Glutamatergic neuron (in vitro differentiated cells): ENCODE measurements at places on chromosomes 16 and 17. TPM values are rescaled to one million over a fixed set of nuclear protein-coding genes. Genes with fewer than 3 reads are reported as not detected.

Gene PPY
- total RNA-seq: not detected

- no peak overlapping the region for H3K27ac ChIP-seq
- no peaks in the 10 kb centered on the region for H3K36me3 ChIP-seq
- no peak overlapping the region for H3K4me3 ChIP-seq
- peaks cover 4% of the 10 kb centered on the region for H3K27me3 ChIP-seq
These were observed 17.8 kb downstream of the JPH3 start for GRCh38 chr16:87620201-87620495.

GRCh38 chr17:36182176-36183000, 6.0 kb upstream of the TBC1D3B start:
- peak overlapping the region; percentile 86 for H3K4me3 ChIP-seq
- peak; percentile 64 for DNase-seq
- H3K27ac ChIP-seq: peak overlapping the region; percentile 57
- no peaks in the 10 kb centered on the region for H3K36me3 ChIP-seq
- H3K4me1 ChIP-seq: peaks cover 14% of the 10 kb centered on the region

- no peak for DNase-seq
- peaks cover 31% of the 10 kb centered on the region for H3K36me3 ChIP-seq
- no peaks in the 10 kb centered on the region for H3K27me3 ChIP-seq
- no peak overlapping the region for H3K4me3 ChIP-seq
- no peak overlapping the region for H3K27ac ChIP-seq
- no peaks in the 10 kb centered on the region for H3K4me1 ChIP-seq
These were observed 73.4 kb upstream of the BRD7 start for GRCh38 chr16:50442221-50442620.

- no peaks in the 10 kb centered on the region for H3K27me3 ChIP-seq
- H3K4me3 ChIP-seq: no peak overlapping the region
- no peak overlapping the region for H3K27ac ChIP-seq
- peaks cover 9% of the 10 kb centered on the region for H3K4me1 ChIP-seq
These were observed 53.9 kb downstream of the FOXL1 start for GRCh38 chr16:86632206-86632605.

DNA sequence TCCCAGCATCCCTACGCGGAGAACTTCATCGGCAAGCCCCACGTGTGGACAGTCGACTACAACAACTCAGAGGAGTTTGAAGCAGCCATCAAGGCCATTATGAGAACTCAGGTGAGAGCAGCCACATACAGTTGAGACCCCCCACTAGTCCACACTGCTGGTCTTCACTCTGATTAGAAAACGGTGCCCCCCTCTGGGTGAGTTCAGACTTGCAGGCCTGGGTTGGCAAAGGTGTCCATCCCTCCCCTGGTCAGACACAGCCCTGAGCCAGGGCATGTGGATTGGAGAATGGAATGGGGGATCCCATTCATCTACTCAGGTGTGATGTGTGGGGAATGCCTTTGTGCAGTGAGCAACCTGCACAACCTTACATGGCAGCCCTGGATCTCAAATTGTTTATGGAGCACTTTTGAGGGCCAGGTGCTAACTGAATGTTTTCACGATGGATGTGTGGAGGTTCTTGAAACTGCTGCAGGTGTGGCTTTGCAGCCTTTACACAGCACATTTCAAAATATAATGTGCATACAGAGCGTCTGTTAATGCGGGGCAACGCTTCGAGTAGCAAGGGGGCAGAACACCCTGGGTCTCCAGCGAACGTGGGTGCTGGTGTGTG, 72.6 kb downstream of the MGAT5B start:
- peaks cover 3% of the 10 kb centered on the region for H3K4me1 ChIP-seq
- H3K4me3 ChIP-seq: no peak overlapping the region
- peaks cover 2% of the 10 kb centered on the region for H3K27me3 ChIP-seq
- DNase-seq: no peak
- peaks cover 3% of the 10 kb centered on the region for H3K36me3 ChIP-seq

DNA sequence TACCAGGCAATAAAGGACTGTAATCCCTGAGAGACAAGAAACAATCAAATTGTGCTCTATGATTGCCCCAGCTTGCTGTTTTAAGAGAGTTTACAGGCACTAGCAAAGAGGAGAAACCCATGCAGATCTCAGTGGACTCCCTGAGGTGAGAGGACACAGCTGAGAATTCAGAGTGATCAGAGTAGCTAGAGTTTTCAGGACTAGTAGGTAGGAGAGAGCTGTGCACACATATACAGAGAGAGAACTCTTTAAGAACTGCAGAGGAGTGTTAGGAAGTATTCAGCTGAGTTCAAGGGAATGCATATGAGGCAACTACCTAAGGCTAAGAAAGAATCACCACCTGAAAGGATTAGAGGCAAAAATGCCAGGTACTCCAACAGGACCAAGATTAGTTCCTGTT, 904.8 kb downstream of the CDH8 start:
- no peak overlapping the region for H3K27ac ChIP-seq
- H3K27me3 ChIP-seq: no peaks in the 10 kb centered on the region
- DNase-seq: no peak
- no peaks in the 10 kb centered on the region for H3K36me3 ChIP-seq

- peaks cover 10% of the 10 kb centered on the region for H3K36me3 ChIP-seq
- no peak overlapping the region for H3K4me3 ChIP-seq
- H3K4me1 ChIP-seq: peaks cover 10% of the 10 kb centered on the region
These were observed 92.2 kb downstream of the CMC2 start for GRCh38 chr16:80914379-80915078.

- peaks cover 18% of the 10 kb centered on the region for H3K27me3 ChIP-seq
- H3K27ac ChIP-seq: no peak overlapping the region
- H3K4me3 ChIP-seq: no peak overlapping the region
- H3K36me3 ChIP-seq: no peaks in the 10 kb centered on the region
- DNase-seq: peak; percentile 54
These were observed 7.2 kb upstream of the KRT36 start for GRCh38 chr17:41496803-41497484.

GRCh38 chr17:16327018-16327417, 26.3 kb downstream of the CENPV start:
- H3K4me3 ChIP-seq: no peak overlapping the region
- no peak overlapping the region for H3K27ac ChIP-seq
- H3K36me3 ChIP-seq: no peaks in the 10 kb centered on the region
- peaks cover 2% of the 10 kb centered on the region for H3K27me3 ChIP-seq

DNA sequence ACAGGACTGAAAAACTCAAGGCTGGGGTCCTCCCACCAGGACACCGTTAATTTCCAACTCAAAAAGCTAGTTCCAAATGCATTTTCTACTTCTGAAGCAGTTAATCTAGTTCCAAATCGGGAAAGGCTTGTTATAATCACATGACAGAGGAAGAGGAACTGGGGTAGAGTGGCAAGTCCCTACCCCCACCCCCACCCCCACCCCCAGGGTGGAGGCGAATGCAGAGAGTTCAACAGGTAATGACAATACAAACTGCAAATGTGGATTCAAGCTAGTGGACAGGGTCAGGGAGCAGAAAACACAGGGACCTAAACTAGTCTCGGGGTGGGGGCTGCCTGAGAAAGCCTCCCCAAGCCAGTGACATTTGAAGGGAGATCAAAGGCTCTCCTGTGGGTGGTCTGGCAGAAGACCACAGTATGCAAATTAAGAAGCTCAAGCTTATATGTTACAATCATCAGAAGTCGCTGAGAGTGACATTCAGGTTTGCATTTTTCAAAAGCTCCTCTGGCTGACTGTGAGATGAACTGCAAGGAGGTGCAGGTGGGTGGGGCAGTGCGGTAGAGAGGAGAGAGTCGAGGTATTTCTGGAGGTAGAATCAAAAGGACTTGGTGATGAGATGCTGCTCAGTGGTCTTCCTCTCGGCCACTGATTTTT, 56.4 kb upstream of the SLC25A19 start:
- DNase-seq: no peak
- H3K4me1 ChIP-seq: peaks cover 40% of the 10 kb centered on the region
- H3K4me3 ChIP-seq: peak overlapping the region; percentile 62

GRCh38 chr16:64088838-64089237, 1033.0 kb downstream of the CDH11 start:
- DNase-seq: no peak
- peaks cover 4% of the 10 kb centered on the region for H3K4me1 ChIP-seq
- no peaks in the 10 kb centered on the region for H3K36me3 ChIP-seq

GRCh38 chr17:51718983-51719382, 439.5 kb downstream of the CA10 start:
- H3K36me3 ChIP-seq: no peaks in the 10 kb centered on the region
- H3K27ac ChIP-seq: no peak overlapping the region
- no peaks in the 10 kb centered on the region for H3K4me1 ChIP-seq
- DNase-seq: no peak
- peaks cover 1% of the 10 kb centered on the region for H3K27me3 ChIP-seq
- no peak overlapping the region for H3K4me3 ChIP-seq

Gene OR1F1
- not detected for total RNA-seq

DNA sequence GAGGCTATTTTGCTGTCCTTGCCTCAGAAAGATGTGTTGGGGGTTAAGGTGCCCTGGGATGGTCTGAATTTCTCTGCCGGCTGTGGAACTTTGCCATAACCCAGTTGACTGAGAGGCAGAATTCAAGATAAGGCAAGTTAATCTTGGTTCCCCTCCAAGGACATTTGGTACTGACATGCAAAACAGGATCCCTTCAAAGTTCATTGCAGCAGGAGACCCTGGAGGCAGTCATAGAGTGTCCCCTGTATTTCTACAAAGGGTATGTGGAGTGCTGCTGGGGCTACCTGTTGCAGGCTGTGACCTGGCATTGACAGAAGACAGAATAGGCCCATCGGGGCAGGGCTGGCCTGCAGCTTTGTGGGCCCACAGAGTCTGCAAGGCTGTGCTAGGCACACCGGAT, 135.6 kb upstream of the IRX3 start:
- no peaks in the 10 kb centered on the region for H3K4me1 ChIP-seq
- DNase-seq: no peak
- no peaks in the 10 kb centered on the region for H3K27me3 ChIP-seq
- H3K4me3 ChIP-seq: no peak overlapping the region
- no peak overlapping the region for H3K27ac ChIP-seq

Gene SLC6A2
- not detected for total RNA-seq

GRCh38 chr17:12342609-12343435, 322.1 kb downstream of the MAP2K4 start:
- H3K27ac ChIP-seq: no peak overlapping the region
- no peaks in the 10 kb centered on the region for H3K4me1 ChIP-seq
- H3K27me3 ChIP-seq: no peaks in the 10 kb centered on the region
- H3K36me3 ChIP-seq: no peaks in the 10 kb centered on the region
- DNase-seq: peak; percentile 42

Gene SLC47A1
- not detected for total RNA-seq

- H3K4me3 ChIP-seq: no peak overlapping the region
- H3K36me3 ChIP-seq: no peaks in the 10 kb centered on the region
- no peak overlapping the region for H3K27ac ChIP-seq
- H3K27me3 ChIP-seq: no peaks in the 10 kb centered on the region
- no peak for DNase-seq
- no peaks in the 10 kb centered on the region for H3K4me1 ChIP-seq
These were observed 666.9 kb upstream of the SOX9 start for GRCh38 chr17:71453876-71454422.

- no peak overlapping the region for H3K4me3 ChIP-seq
- H3K36me3 ChIP-seq: no peaks in the 10 kb centered on the region
- peaks cover 3% of the 10 kb centered on the region for H3K27me3 ChIP-seq
- H3K4me1 ChIP-seq: peaks cover 2% of the 10 kb centered on the region
- H3K27ac ChIP-seq: no peak overlapping the region
- no peak for DNase-seq
These were observed 231.1 kb upstream of the SDK2 start for GRCh38 chr17:73875346-73875745.

- H3K4me1 ChIP-seq: peaks cover 27% of the 10 kb centered on the region
- no peak overlapping the region for H3K27ac ChIP-seq
- no peaks in the 10 kb centered on the region for H3K27me3 ChIP-seq
- no peak overlapping the region for H3K4me3 ChIP-seq
- no peaks in the 10 kb centered on the region for H3K36me3 ChIP-seq
These were observed 20.9 kb downstream of the GNAO1 start for GRCh38 chr16:56212144-56212543.

DNA sequence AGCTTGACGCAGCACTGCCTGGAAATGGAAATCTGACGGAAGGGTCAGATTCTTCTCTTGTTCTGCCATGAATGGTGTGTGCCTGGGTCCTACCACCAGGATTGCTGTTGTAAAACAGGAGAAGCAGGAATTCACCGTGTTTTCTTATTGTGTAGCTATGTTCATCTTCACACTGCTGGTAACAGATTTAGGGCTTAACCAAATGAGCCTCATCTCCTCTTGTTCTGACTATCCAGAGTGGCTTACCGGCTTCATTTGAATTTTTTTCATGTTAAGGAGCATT, 97.3 kb upstream of the CHMP6 start:
- no peak overlapping the region for H3K27ac ChIP-seq
- H3K36me3 ChIP-seq: no peaks in the 10 kb centered on the region
- H3K4me3 ChIP-seq: no peak overlapping the region
- H3K27me3 ChIP-seq: peaks cover 4% of the 10 kb centered on the region

Gene C16orf92
- not detected for total RNA-seq

Gene CDRT15
- total RNA-seq: not detected

DNA sequence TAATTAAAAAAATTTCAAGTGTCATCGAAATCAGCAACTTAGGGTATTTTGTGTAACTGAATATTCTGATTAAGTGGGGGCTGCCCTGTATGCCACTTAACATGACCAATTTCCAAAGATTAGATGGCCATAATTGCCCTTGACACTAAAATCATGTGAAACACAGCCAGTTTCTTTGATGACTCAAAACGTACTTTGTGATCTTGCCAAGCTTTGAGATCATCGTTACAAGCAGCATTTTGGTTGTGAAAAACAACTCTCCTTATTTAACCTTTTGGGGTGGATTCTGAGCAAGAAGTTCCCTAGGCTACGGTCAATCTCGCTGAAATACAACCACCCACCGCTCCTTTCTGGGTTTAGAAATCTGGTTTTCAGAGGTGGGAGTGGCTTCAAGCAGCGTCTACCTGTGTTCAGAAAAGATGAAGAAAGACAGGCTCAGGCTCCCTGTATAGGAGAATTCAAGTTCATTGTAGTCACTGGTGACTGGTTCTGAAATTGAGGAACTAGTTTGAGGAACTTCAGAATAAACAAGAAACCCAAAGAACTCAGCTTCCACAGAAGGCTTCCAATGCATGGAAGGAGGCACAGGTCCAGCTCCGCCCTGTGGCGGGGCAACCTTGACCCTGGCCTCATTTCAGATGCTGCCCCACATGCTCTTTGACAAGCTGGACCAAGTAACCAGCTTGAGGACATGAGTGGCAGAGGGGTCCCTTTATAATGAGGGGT, 9.4 kb downstream of the MAP3K14 start:
- no peak overlapping the region for H3K4me3 ChIP-seq
- H3K36me3 ChIP-seq: no peaks in the 10 kb centered on the region
- H3K4me1 ChIP-seq: peaks cover 19% of the 10 kb centered on the region
- peaks cover 3% of the 10 kb centered on the region for H3K27me3 ChIP-seq
- DNase-seq: no peak

- H3K4me1 ChIP-seq: peaks cover 9% of the 10 kb centered on the region
- DNase-seq: no peak
- no peak overlapping the region for H3K27ac ChIP-seq
- no peak overlapping the region for H3K4me3 ChIP-seq
- H3K27me3 ChIP-seq: no peaks in the 10 kb centered on the region
These were observed 52.4 kb upstream of the ENDOV start for GRCh38 chr17:80362428-80363119.

Gene RRAD
- 1.1 TPM for total RNA-seq
